Lower lobe of right lung (tissue), 2 donors: ENCODE measurements at places on chromosomes 4 and X. TPM values are rescaled to one million over a fixed set of nuclear protein-coding genes. Genes with fewer than 3 reads are reported as not detected.

DNA sequence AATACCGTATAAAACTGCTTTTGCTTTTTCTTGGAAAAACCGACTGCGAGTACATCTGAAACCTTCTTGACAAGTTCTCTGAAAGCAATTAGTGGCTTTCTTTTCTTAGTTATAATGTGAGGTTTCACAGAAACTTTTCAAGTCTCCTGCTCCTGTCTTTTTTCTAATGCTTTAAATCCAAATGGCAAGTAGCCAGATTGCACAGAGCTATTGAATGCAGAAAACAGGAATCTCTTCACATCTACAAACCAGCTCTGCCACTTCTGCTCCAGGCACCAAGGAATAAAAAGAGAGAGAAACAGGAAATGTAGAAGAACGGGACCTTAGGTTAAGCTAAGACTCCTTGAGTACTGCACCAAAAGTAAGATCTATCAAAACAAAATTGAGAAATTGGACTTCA lies 267.3 kb upstream of the TET2 start:
- no peaks in the 10 kb centered on the region for H3K4me1 ChIP-seq
- no peaks in the 10 kb centered on the region for H3K27me3 ChIP-seq
- H3K36me3 ChIP-seq: no peaks in the 10 kb centered on the region
- H3K27ac ChIP-seq: no peak overlapping the region

DNA sequence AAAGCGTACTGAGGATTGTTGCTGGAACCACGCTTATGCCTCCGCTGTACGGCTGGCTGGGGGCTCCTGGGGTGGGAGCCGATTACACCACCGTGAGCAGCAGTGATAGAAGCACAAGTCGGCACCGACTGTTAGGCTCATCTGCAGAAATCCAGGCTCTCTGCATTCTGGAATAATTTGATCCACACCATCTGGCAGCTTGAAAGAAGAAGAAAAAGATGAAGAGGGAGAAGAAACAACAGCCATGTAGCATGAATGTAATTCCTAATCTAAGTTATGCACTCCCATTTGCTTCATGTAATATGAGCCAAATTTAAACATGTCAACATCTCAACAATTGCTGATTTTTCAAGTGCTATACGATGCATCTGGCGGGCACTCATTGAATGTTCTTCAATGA lies 84.6 kb upstream of the DHX15 start:
- H3K36me3 ChIP-seq: no peaks in the 10 kb centered on the region
- H3K27me3 ChIP-seq: no peaks in the 10 kb centered on the region
- no peaks in the 10 kb centered on the region for H3K4me1 ChIP-seq
- DNase-seq: no peak

DNA sequence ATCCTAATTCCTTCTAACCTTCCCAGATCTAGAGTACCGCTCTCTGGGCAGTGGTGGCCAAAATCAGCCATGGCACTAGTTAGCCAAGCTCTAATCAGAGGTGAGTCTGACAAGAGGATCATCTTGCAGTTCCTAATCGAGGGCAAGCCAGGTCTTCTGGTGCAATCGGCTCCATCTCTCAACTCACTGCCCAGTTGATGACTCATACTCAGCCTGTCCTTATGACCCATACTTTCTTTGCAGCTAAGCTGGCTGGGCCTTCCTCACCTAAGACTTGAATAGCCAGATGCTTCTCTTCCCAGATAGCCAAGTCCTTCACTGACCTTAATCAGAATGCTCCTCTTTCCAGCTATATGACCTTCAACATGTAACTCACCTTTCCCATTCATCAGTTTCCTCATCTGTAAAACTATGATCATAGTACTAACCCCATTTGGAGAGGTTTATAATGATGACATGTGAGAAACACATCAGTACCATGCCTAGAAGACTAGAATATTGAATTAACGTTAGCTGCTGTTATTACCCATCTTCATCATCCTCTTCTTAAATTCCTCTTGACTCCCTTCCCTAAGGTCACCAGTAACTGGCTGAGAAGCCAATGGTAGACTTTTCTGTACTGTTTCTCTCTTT lies 57.1 kb downstream of the RELL1 start:
- no peak overlapping the region for H3K27ac ChIP-seq
- peaks cover 7% of the 10 kb centered on the region for H3K4me1 ChIP-seq
- DNase-seq: no peak
- no peak overlapping the region for H3K4me3 ChIP-seq
- no peaks in the 10 kb centered on the region for H3K27me3 ChIP-seq

DNA sequence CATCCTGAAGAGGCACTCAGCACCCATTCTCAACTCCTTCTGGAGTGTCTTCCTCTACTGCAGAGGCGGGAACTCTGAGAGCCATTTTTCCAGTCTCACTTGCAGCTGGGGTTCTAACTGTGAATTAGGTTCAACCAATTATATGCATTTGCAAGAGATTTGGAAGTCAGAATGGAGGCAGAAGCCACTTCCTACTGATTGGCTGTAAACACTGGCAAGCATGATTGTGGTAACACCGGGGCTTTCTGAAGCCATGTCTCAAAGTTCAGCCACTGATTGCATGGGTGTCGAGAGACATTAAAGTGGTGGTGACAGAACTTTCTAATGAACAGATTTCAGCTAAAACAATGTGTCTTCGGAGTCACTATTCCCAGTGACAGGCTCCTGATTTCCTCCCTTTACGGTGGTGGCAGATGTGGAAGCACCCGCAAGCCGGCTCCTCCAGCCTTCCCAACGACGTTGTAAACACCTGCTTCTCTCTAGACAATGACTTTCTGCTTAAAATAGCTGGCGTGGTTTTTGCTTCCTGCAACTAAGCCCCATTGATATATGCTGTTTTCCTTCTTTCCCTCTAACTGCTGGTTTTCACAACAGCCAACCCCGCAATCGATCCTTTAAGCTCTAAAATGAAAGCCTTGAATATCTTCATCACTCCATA lies 92.0 kb downstream of the IRF2 start:
- peak overlapping the region; percentile 69 for H3K27ac ChIP-seq
- H3K4me3 ChIP-seq: no peak overlapping the region
- H3K36me3 ChIP-seq: peaks cover 9% of the 10 kb centered on the region
- DNase-seq: no peak

- DNase-seq: no peak
- H3K27me3 ChIP-seq: no peaks in the 10 kb centered on the region
- peaks cover 8% of the 10 kb centered on the region for H3K36me3 ChIP-seq
- H3K27ac ChIP-seq: no peak overlapping the region
- H3K4me3 ChIP-seq: no peak overlapping the region
- H3K4me1 ChIP-seq: no peaks in the 10 kb centered on the region
These were observed 74.6 kb downstream of the WDR44 start for GRCh38 chrX:118420462-118420861.

Gene XAGE2
- total RNA-seq: 6.7 TPM

Gene DBET
- total RNA-seq: not detected
